CD4-positive, alpha-beta memory T cell (primary cell): ENCODE measurements at places on chromosomes 1 and 21. TPM values are rescaled to one million over a fixed set of nuclear protein-coding genes. Genes with fewer than 3 reads are reported as not detected.
A peak's percentile ranks its signal among the peaks of the same experiment; 100 is the strongest.

- H3K36me3 ChIP-seq, result no peaks in the 10 kb centered on the region
- H3K4me3 ChIP-seq, result no peak overlapping the region
- no peak for DNase-seq
- H3K27ac ChIP-seq, result no peak overlapping the region
Measured at GRCh38 chr1:162081316-162081715, 11.8 kb downstream of the NOS1AP start.

DNA sequence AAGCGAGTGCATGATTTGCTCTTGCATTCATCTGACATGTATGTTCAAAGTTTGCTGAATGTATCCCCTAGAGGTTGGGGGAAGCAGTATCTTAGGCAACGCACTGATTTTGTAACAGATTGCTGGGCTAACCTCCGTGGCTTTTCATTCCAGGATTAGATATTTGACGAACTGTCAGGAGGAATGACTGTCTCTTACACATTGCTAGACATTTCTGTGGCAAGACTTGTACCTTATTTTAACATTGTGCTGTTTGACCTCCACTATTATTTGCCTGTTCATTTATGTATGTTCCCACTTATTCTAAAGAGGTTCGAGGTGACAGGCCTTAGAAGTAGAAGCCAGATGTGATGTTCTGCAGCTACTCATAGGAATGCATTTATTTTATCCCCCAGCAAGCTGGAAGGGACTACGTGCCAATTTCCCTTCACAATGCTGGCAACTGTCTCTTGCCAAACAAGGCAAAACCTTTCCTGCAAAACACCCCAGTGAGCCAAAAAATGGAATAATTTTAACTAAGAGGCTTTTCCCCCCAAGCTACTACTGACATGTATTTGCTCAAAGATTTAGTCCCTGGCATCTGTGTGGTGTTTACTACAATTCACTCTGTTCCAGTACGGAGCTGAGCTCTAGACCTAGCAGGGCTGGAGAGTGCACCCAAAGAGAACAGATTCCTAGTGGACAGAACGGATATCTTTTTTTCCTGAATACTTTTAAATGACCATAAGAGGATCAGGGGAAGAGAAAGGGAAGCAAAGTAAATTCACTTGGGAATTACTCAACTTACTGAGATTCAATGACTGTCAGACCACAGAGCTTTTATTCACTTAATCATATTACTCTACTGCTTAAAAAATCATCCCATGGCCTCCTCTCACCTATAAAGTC is 646.2 kb downstream of the SMYD3 start:
- H3K36me3 ChIP-seq, result peaks cover 10% of the 10 kb centered on the region
- H3K4me1 ChIP-seq, result no peaks in the 10 kb centered on the region
- DNase-seq, result no peak
- H3K27me3 ChIP-seq, result no peaks in the 10 kb centered on the region

DNA sequence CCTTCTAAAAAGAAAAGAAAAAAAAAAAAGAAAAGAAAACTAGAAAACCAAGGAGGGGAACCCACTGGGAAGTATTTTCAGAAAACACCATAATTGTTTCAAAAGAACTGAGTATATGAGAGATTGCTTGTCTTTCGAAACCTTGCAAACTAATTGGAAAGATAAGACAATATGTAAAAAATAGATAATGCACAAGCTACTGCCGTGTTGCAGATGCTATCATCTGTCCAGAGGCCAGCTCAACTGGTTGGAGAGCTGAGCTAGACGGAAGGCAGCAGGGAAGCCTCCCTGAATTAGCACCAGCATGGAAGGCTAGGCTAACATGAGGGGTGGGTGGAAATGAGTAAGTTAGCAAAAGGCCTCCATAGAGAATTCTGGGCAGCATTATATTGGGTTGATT is 16.2 kb upstream of the CACHD1 start:
- H3K4me1 ChIP-seq, result no peaks in the 10 kb centered on the region
- H3K4me3 ChIP-seq, result no peak overlapping the region
- no peak overlapping the region for H3K27ac ChIP-seq
- DNase-seq, result no peak

DNA sequence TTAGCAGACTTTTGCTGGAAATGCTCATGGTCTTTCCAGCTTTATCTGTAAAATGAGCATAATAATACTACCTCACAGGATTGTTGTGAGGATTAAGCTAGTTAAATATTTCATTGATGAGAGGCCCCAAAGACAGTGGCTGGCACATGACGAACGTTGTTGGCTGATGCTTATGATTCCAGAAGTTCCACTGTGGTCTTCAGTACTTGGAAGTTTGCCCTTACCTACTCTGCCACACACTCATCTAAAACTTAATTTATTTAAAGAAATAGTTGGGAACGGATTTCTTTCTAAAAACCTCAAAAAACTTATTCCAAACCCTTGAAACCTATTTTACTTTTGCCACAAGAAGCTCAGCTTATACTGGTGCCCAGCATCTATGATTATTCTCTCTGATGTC is 170.7 kb downstream of the DHRS3 start:
- no peak overlapping the region for H3K27ac ChIP-seq
- no peaks in the 10 kb centered on the region for H3K36me3 ChIP-seq
- no peak overlapping the region for H3K4me3 ChIP-seq
- peaks cover 53% of the 10 kb centered on the region for H3K4me1 ChIP-seq
- no peaks in the 10 kb centered on the region for H3K27me3 ChIP-seq

DNA sequence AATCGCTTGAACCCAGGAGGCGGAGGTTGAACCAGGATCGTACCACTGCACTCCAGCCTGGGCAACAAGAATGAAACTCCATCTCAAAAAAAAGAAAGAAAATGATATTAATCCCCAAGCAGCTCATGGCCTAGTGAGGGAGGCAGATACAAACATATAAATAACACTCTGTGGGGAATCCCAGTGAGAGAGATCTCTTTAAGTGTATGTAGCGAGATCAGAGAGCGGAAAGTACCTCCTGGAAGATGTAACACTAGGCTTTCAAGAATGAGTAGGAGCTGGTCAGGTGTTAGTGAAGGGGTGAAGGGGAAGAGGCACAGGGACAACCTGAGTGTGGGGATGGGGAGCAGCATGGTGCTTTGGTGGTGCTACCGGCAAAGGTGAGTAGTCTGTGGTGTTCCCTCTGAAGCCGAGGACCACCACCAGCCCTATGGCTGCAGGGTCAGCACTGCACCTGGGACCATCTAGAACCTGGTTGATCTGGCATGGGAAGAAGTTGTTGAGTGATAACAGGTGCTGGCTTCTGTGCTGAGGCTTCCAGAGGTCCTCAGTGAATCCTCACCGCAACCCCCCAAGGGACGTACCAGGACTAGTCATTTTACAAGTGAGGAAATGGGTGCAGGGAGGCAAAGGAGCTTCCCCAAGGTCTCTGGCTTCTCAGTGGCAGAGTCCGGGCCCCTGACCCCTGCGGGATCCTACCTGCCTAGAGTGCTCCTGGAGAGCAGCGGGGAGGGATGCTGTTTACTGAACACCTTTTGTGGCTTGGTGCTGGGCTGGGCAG is 367.6 kb upstream of the VAMP3 start:
- DNase-seq, result no peak
- no peak overlapping the region for H3K4me3 ChIP-seq
- H3K27ac ChIP-seq, result no peak overlapping the region

GRCh38 chr1:74504933-74505512 is 7.4 kb downstream of the LRRC53 start:
- H3K36me3 ChIP-seq, result no peaks in the 10 kb centered on the region
- no peak overlapping the region for H3K27ac ChIP-seq
- no peaks in the 10 kb centered on the region for H3K4me1 ChIP-seq
- H3K4me3 ChIP-seq, result no peak overlapping the region

DNA sequence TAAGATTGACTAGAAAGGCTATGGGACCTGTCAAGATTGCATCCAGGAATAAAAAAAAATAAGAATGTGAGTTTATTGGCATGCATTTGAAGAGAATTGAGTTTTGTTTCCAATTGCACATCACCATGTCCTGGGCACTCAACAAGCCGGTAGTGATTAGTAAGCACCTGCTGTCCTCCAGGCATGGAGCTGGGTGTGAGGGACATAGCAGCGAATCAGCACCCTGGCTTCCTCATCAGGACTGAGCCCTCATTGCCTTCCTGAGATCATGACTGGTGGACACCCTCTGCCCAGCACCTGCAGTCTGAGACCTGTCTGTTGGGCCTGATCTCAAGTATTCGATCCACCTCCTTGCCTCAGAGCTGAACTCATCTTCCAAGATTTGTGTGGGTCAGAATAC is 26.8 kb downstream of the S100A6 start:
- H3K27me3 ChIP-seq, result no peaks in the 10 kb centered on the region
- no peaks in the 10 kb centered on the region for H3K4me1 ChIP-seq
- no peak overlapping the region for H3K4me3 ChIP-seq

- no peaks in the 10 kb centered on the region for H3K36me3 ChIP-seq
- DNase-seq, result no peak
- peaks cover 19% of the 10 kb centered on the region for H3K4me1 ChIP-seq
Measured at GRCh38 chr1:22452481-22452957, 868 bp downstream of the ZBTB40 start.

- no peaks in the 10 kb centered on the region for H3K4me1 ChIP-seq
- no peak for DNase-seq
- H3K27me3 ChIP-seq, result no peaks in the 10 kb centered on the region
- no peak overlapping the region for H3K27ac ChIP-seq
- H3K4me3 ChIP-seq, result no peak overlapping the region
- H3K36me3 ChIP-seq, result no peaks in the 10 kb centered on the region
Measured at GRCh38 chr1:208201229-208201628, 43.0 kb downstream of the PLXNA2 start.

DNA sequence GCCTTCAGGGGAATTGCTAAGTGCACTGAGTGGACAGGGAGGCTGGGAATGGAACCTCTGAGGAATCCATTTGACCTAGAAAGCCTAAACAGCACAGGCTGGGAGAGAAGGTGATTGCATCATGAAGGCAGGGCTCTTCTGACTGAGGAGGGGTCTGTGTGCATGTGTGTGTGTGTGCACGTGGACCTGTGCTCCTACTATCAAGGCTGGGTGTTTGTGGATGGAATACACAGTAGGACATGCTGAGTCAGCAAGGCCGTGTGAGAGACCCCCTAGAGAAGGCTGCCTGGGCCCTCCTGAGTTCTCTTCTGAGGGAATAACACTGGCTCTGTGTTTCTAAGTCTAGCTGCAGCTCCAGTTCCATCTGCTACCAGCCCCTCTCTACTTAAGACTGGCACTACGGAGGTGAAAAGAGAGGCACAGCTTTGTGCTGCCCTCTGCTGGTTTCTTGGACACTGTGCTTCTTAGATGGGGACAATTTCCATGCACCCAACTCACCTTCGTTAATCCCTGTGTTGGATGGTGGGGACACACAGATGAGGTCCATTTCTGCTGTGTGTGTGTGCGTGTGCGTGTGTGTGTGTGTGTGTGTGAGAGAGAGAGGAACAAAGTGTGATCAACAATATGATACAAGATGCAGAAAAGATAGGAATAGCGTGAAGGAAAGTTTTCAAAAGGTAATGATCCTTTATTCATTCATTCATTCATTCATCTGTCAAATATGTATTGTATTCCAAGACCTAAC is 6.2 kb upstream of the EFCAB14 start:
- no peaks in the 10 kb centered on the region for H3K36me3 ChIP-seq
- H3K27ac ChIP-seq, result no peak overlapping the region
- peak; percentile 74 for DNase-seq
- no peaks in the 10 kb centered on the region for H3K27me3 ChIP-seq

DNA sequence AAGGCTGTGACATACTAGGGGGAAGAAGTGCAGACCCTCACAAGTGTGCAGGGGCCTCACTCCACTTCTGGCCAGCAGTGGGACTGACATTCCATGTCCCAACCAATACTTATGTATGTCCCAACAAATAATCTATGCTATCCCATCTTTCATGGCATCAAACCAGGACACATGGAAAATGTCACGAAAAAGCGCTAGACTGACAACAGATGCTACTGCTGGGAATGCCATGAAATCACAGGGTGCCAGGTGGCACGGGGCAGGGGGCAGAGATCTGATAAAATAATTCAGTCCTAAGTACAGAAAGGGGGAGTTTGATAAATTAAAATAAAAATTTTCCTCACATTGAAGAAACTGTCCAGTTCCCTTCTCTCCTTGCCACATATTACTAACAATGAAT is 27.6 kb upstream of the BCAS2 start:
- no peak overlapping the region for H3K4me3 ChIP-seq
- H3K4me1 ChIP-seq, result no peaks in the 10 kb centered on the region
- DNase-seq, result no peak
- H3K27me3 ChIP-seq, result no peaks in the 10 kb centered on the region

DNA sequence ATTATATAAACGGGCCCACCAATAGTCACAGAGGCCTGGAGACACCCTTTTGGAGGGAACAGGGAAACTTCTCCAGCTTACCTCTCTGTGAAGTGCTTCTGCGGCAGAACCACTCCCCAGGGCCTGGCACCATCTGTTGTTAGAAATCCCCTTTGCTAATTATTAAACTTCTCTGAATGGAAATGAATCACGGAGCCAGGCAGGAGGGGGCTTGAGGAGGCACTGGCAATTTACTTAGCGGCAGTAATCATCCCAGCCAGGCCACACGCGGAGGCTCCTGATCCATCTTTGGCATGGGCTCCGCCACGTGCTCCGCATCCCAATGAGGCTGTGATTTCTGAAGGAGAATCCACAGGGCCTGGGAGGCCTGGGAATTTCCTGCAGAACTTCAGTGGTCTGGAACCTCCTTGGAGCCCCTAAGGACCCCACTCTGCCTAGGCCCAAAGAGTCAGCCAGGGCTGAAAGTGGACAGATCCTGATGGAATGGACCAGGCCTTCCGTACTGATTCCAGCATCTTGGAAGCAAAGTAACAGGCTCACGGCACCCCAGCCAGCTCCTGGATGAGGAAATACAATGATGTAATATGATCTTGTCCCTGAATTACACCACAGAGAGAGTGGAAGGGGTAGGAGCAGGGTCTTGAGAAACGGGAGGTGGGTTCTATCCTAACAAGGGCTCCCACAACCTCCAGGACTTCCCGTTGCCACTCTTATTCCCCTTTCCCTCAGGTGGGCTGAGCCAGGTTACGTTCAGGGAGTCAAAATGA is 62.3 kb downstream of the GRIK3 start:
- no peaks in the 10 kb centered on the region for H3K36me3 ChIP-seq
- no peak overlapping the region for H3K27ac ChIP-seq
- no peak overlapping the region for H3K4me3 ChIP-seq

DNA sequence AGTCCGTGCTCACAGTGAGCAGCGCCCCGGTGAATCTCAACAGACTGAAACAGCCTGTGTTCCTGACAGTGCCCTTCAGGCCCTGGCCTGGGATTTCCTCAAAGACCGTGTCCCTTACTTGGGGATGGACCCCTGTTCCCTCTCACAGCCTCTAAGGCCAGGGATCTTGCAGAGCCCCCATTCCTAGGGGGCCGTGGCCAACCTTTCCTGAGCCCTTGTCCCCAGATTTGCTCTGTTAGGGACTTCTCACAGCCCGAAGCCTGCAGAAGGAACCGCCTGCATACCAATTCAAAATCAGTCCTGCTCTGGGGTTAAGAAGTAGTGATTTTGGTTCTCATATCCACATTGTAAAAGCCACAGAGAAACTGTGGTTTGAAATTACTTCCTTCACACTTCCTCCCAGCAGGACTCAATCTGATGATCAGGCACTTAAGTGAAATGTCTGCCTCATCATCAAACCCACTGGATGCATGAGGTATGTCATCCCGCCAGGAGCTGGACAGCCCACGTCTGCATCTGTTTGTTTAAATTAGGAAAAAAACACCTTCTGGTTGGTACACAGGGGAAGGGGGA is 14.9 kb downstream of the ABCA4 start:
- no peaks in the 10 kb centered on the region for H3K4me1 ChIP-seq
- H3K36me3 ChIP-seq, result no peaks in the 10 kb centered on the region
- H3K4me3 ChIP-seq, result no peak overlapping the region
- H3K27ac ChIP-seq, result no peak overlapping the region
- DNase-seq, result no peak
- H3K27me3 ChIP-seq, result no peaks in the 10 kb centered on the region

Gene ESPN
- 13.5 TPM for total RNA-seq

Gene AMY1A
- not detected for total RNA-seq

Gene LEMD1
- 1.3 TPM for total RNA-seq

Gene SYTL1
- 146 TPM for total RNA-seq

Gene FALEC
- total RNA-seq, result not detected

Gene CFHR5
- total RNA-seq, result not detected

Gene ACTL8
- not detected for total RNA-seq

Gene AMY1C
- total RNA-seq, result not detected

Gene CFAP141
- total RNA-seq, result not detected

Gene SELENON
- 26.2 TPM for total RNA-seq
